ENCODE measurements at places on chromosomes 11 and 22. TPM values are rescaled to one million over a fixed set of nuclear protein-coding genes. Genes with fewer than 3 reads are reported as not detected.

Gene OR8H3
- total RNA-seq = not detected

Gene ZBTB16
- total RNA-seq = 492 TPM

Gene ZMAT5
- total RNA-seq = 25.2 TPM

Gene CPT1A
- 84.9 TPM for total RNA-seq

Gene LRRC32
- 83.4 TPM for total RNA-seq

Gene OR4C3
- not detected for total RNA-seq

Gene OR52N4
- not detected for total RNA-seq

GRCh38 chr11:35011389-35011788 lies 95.0 kb downstream of the PDHX start:
- no peaks in the 10 kb centered on the region for H3K36me3 ChIP-seq
- DNase-seq = no peak
- no peak overlapping the region for H3K4me3 ChIP-seq
- H3K27me3 ChIP-seq = no peaks in the 10 kb centered on the region
- H3K4me1 ChIP-seq = no peaks in the 10 kb centered on the region
- H3K27ac ChIP-seq = no peak overlapping the region

GRCh38 chr11:60390419-60390818 lies 5.8 kb upstream of the MS4A14 start:
- DNase-seq = no peak
- no peaks in the 10 kb centered on the region for H3K27me3 ChIP-seq
- H3K36me3 ChIP-seq = no peaks in the 10 kb centered on the region

DNA sequence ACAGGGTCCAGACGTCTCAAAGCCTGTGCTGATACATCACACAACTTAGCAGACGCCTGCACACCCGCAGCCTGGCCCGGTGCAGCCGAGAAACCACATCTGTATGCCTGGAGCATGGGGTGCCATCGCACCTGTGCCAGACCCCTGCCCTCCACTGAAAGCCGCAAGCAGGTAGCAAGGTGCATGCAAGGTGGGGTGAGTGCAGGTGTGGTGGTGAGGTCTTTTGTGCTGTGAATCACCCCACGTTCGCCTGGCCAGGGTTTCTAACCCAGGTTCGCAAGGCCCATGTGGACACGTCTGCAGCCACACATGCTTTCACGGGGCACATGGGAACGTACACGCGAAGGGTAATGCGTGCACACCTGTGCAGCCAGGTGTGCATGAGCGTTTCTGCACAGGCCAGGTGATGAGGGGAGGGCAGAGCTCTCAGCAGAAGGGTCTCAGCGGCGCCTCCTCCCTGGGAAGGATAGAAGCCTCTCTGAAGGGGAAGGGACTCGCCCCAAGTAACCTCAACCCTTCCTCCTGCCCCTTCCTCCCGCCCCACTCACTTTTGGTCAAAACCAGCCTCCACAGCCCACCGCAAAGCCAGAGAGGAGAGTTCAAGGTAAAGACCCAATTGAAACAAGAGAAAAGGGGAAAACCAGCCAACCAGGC lies 19.5 kb downstream of the CBX7 start:
- H3K27ac ChIP-seq = no peak overlapping the region
- peaks cover 4% of the 10 kb centered on the region for H3K36me3 ChIP-seq
- H3K4me1 ChIP-seq = peaks cover 13% of the 10 kb centered on the region
- H3K4me3 ChIP-seq = no peak overlapping the region
- no peaks in the 10 kb centered on the region for H3K27me3 ChIP-seq
- DNase-seq = no peak

- DNase-seq = no peak
- H3K27me3 ChIP-seq = no peaks in the 10 kb centered on the region
- H3K27ac ChIP-seq = no peak overlapping the region
- no peak overlapping the region for H3K4me3 ChIP-seq
- H3K4me1 ChIP-seq = peaks cover 22% of the 10 kb centered on the region
- H3K36me3 ChIP-seq = peaks cover 21% of the 10 kb centered on the region
These were observed 98.4 kb upstream of the PITPNB start for GRCh38 chr22:28017558-28017820.

DNA sequence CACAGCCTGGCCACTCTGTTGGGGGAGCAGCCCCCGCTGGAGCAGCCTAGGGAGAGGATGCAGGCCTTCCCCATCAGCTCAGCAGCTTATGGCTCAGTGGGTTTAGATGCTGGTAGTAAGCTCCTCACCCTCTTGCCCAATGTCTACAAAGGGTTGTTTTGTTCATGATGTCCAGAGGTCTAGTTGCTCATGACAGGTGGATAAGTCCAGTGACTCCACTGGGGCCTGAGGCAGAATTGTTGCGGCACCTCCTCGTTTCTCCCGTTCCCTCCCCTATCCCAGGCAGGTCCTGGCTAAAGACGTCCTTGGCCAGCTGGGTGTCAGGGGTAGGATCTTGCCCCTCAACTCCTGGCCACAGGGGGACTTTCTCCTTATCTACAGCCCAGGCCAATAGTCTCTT lies 233.5 kb upstream of the B3GAT1 start:
- DNase-seq = no peak
- H3K4me1 ChIP-seq = no peaks in the 10 kb centered on the region
- no peak overlapping the region for H3K27ac ChIP-seq
- no peak overlapping the region for H3K4me3 ChIP-seq
- no peaks in the 10 kb centered on the region for H3K27me3 ChIP-seq
- H3K36me3 ChIP-seq = no peaks in the 10 kb centered on the region

- H3K4me1 ChIP-seq = no peaks in the 10 kb centered on the region
- DNase-seq = no peak
- H3K27ac ChIP-seq = no peak overlapping the region
- peaks cover 71% of the 10 kb centered on the region for H3K36me3 ChIP-seq
- H3K27me3 ChIP-seq = no peaks in the 10 kb centered on the region
These were observed 139.2 kb downstream of the CRYBB2 start for GRCh38 chr22:25358421-25359170.

DNA sequence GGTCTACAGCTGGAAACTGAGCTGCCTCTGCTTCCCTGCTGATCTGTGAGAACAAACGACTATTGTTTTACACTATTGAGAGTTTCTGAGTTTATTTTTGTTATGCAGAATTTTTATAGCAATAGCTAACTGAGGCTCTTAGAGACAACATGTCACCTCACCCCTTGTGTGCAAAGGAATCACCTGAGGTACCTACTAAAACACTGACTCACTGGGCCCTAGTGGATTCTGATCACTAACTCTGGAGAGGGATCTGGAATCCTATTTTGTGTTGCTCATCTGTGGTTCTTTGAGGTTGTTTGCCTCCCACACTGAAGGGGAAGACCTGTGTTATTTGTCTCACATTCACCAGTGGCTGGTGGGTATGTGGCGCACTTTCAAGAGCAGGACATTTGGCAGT lies 13.4 kb upstream of the B3GAT1 start:
- no peaks in the 10 kb centered on the region for H3K36me3 ChIP-seq
- H3K4me1 ChIP-seq = no peaks in the 10 kb centered on the region
- no peak overlapping the region for H3K27ac ChIP-seq

DNA sequence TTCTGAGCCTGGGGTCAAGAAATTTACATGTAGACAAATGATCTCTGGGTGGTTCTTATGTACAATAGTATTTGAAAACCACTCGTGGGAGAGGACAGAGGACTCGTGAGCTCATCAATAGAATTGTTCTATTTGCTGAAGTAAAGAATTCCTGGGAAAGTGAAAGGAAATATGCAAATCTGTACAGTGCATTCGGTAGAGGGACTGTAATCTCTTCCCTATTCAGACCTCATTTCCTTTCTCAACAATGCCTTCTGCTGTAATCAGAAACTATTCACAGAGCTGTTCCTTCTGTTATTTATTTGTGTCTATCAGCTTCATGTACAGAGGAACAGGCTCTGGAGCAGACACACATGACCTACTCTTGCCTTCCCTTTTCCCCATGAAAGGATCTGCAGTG lies 709.4 kb upstream of the KIRREL3 start:
- no peak overlapping the region for H3K4me3 ChIP-seq
- DNase-seq = no peak
- H3K27ac ChIP-seq = no peak overlapping the region
- no peaks in the 10 kb centered on the region for H3K4me1 ChIP-seq
- H3K36me3 ChIP-seq = no peaks in the 10 kb centered on the region

DNA sequence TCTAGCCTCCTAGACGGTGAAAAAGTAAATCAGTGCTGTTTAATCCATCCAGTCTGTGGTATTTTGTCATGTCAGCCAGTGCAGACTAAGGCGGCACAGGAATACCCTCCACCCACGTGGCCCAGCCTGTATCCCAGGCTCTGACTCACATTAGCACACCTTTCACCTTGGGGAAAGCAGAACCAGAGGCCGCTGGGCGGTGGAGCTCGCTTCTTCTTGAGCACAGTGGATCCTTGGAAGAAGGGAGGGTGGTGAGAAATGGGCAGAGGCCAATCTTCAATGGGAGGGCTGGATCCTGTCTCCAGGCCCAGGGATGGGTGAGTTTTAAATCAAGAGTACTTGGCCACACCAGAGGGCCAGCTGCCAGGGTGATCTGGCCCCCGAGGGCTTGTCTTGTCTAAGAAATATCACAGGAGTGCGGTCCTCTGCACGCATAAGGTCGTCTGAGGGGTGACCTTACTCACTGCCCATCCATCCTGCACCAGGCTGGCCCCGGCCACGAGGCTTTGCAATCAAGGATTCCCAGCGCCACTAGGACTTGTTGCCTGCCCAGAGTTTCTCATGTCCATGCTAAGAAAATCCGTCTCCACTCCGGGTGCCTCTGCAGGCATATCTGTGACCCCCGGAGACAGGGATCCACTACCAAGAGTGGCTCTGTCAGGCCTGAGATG lies 658.5 kb downstream of the BRD1 start:
- H3K27ac ChIP-seq = no peak overlapping the region
- H3K4me3 ChIP-seq = no peak overlapping the region
- H3K36me3 ChIP-seq = no peaks in the 10 kb centered on the region

- no peaks in the 10 kb centered on the region for H3K36me3 ChIP-seq
- H3K27ac ChIP-seq = no peak overlapping the region
- H3K4me3 ChIP-seq = no peak overlapping the region
- no peaks in the 10 kb centered on the region for H3K27me3 ChIP-seq
- H3K4me1 ChIP-seq = no peaks in the 10 kb centered on the region
- no peak for DNase-seq
These were observed 81.6 kb downstream of the PDHX start for GRCh38 chr11:34997952-34998528.

DNA sequence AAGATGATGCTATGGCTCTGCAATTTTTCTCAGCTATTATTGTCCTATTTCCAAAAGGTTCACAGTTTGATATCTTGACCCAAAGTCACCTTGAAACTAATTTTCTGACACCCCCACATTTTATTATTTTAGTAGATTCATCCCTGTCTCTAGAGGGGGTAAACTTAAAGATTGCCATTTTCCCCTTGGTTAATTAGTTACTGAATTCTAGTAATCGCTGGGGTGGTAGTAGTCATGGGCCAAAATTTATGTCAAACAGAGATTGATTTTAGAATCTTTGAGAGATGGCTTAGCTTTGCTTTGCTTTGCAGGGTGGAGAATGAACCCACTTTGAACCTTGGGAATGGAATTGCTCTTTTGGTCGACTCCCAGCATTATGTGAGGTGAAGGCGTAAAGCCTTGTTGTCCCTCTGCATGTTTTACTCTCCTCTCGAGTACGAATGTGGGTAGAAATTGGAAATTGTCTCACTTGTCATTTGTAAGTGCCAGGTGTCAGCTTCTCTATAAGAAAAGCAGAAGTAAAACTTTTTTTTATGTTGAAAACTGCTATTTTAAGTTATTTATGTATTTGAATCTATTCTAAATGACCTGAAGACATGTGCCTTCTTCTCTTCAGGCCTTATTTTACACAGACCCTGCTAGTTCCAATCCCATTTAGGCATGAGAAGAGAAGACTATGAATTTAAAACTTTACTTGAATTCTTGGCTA lies 42.4 kb upstream of the RCE1 start:
- no peak overlapping the region for H3K27ac ChIP-seq
- no peaks in the 10 kb centered on the region for H3K4me1 ChIP-seq
- DNase-seq = no peak
- no peaks in the 10 kb centered on the region for H3K27me3 ChIP-seq
- no peaks in the 10 kb centered on the region for H3K36me3 ChIP-seq

GRCh38 chr11:64924910-64925284 lies 408 bp downstream of the PPP2R5B start:
- peaks cover 31% of the 10 kb centered on the region for H3K4me1 ChIP-seq
- H3K27ac ChIP-seq = peak overlapping the region; percentile 98
- no peak for DNase-seq
- no peaks in the 10 kb centered on the region for H3K27me3 ChIP-seq

GRCh38 chr11:62984451-62984991 lies at the start of gene SLC22A6:
Gene SLC22A6, minus strand, starts transcription at chr11:62984967. Its CDS starts 277 bp downstream, at chr11:62984690.
- no peak within 1 kb of the TSS for H3K4me3 ChIP-seq
- H3K4me1 ChIP-seq = no peaks in the 10 kb centered on the region
- H3K36me3 ChIP-seq = no peaks in the 10 kb centered on the region
- H3K27ac ChIP-seq = no peak within 1 kb of the TSS
- H3K27me3 ChIP-seq = no peaks in the 10 kb centered on the region

GRCh38 chr22:27134315-27134701 lies 476.9 kb downstream of the MIAT start:
- H3K4me3 ChIP-seq = no peak overlapping the region
- H3K27me3 ChIP-seq = no peaks in the 10 kb centered on the region
- no peak overlapping the region for H3K27ac ChIP-seq
- DNase-seq = peak; percentile 55
- H3K36me3 ChIP-seq = no peaks in the 10 kb centered on the region
- no peaks in the 10 kb centered on the region for H3K4me1 ChIP-seq

DNA sequence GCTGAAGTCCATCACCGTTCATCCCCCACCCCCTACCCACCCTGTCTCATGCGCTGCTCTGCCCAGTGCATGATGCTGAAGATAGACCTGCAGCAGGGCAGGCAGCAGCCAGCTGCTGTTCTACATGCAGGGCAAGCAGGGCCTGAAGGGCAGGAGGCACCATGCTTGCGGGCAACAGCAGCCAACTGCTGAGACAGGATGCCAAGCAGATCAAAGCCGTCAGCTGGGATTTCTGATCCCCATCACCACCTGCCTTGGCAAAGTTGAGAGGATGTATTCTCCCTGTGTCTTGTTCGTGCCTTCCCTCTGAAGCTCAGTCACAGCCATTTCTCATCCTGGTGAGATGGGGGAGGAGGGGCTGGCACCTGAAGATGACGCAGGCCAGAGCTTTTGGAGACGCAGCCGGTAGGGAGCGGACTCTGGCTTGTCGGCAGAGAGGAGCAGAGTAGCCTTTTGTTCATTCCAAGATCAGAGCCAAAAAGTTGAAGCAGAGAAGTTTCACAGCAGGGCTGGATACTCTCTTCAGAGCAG lies 227.0 kb downstream of the GRIK4 start:
- no peaks in the 10 kb centered on the region for H3K36me3 ChIP-seq
- no peaks in the 10 kb centered on the region for H3K27me3 ChIP-seq
- H3K4me3 ChIP-seq = no peak overlapping the region
- H3K27ac ChIP-seq = no peak overlapping the region
- H3K4me1 ChIP-seq = no peaks in the 10 kb centered on the region

DNA sequence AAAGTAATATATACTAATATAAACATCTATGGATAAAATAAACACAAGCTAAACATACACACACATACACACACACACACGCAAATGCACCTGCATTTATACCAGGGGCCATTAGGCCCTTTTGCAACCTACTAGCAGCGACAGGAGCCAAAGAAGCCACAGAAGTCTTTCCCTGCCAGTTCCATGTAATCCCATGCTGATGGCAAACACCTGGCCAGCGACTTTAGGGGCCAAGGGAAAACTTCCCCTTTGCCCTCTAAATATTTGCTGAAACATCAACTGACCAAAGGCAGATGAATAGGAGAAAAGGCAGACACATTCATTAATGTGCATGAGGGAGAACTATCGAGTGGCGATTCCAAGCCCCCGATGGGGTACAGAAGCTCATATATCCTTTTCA lies 14.8 kb upstream of the P2RY2 start:
- no peaks in the 10 kb centered on the region for H3K27me3 ChIP-seq
- H3K4me3 ChIP-seq = no peak overlapping the region
- no peak for DNase-seq
- H3K36me3 ChIP-seq = no peaks in the 10 kb centered on the region

All from tibial nerve (tissue), 4 donors.